ENCODE measurements at places on chromosomes 4 and X.

GRCh38 chr4:47145630-47146029 is 114.3 kb downstream of the GABRB1 start:
- DNase-seq, result no peak

- no peak for DNase-seq
Measured at GRCh38 chr4:183266371-183266770, 53.7 kb downstream of the CLDN22 start.

DNA sequence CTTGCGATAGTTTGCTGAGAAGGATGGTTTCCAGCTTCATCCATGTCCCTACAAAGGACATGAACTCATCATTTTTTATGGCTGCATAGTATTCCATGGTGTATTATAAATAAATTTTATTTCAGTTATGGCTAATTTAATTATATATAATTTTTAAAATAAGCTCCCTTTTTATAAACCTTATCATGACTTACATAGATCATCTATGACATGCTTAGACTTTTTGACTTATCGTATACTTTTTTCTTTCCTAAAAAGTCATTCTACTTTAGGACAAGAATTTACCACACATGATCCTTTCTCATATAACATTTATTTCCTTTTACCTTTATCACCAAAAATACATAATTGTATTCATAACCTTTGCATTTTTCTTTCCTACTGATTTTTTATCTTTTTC is 376.5 kb downstream of the CCSER1 start:
- no peak for DNase-seq

- no peak for DNase-seq
Measured at GRCh38 chr4:24260133-24260715, 324.1 kb downstream of the DHX15 start.

DNA sequence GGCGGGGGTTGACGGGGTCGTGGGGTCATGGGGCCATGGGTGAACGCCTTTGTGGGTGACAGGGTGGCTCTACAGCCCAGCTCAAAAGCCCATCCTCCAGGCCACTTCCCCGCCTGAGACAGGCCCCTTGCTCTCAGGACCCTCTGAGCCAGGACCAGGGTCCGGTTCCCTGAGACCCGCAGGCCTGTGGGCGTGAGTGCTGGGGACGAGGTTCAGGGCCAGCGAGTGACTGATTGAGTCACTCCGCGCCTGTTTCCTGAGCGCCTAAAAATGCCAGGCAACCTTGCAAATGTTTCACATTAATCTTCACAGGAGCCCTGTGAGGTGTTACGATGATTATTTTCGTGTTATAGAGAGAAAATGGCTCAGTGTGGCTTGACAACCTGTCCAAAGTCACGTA is 97.8 kb downstream of the ZNF674 start:
- DNase-seq, result no peak

DNA sequence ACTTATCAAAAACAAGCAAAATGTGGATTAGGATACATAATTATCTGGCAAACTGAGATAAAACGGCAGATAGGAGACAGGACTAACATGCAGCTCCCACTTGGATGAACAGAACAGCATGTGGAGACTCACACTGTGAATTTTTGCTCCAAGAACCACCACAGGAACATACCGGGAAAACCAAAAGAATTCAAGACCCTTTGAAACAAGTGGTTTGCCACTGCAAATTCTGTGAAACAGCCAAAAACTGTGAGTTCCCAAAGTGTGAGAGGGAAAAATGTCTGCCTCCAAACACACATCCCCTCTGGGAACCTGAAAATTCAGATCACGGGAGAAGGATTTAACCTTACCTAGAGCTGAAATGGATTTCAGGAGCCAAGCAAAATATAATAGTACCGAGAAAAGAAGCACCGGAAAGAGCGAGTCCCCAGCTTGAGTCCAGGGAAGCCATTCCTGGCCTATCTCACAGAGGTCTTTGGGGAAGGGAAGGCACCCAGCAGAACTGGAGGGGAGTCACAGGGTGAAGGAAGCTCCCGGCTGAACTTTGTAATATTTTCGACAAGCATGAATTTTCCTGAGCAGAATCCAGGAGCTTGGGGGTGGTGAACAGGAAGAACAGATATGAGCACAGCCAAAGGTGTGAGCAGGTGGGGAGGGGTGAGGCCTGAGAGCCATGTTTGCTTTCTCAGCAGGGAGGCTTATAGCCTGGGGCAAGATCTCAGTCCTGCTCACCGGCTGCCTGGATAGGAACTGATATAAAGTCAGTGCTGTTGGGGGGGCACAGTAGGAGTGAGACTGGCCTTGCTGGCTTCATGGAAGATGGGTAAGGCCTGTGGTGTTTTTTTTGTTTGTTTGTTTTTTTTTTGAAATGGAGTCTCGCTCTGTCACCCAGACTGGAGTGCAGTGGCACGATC is 23.9 kb downstream of the MANBA start:
- no peak for DNase-seq

DNA sequence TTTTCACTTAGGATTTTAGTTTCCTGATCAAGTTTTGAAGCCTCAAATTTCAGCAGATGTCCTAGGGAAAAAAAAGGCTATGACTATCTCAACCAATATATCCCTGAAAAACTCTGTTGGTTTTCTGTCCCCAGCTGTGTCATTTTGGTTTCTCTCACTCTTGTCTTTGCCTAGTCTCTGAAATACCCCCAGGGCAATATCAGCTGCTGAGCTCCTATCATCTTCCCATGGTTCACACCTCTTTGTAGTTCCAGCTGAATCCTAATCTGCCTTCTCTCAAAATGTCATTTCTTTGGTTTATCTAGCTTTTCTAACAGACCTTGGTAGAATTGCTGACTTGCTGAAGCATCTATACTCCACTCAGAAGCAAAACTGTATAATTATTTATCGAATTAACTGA is 2370.5 kb downstream of the ARAP2 start:
- DNase-seq, result no peak

GRCh38 chr4:182250446-182250845 is 7.2 kb downstream of the TENM3 start:
- DNase-seq, result no peak

DNA sequence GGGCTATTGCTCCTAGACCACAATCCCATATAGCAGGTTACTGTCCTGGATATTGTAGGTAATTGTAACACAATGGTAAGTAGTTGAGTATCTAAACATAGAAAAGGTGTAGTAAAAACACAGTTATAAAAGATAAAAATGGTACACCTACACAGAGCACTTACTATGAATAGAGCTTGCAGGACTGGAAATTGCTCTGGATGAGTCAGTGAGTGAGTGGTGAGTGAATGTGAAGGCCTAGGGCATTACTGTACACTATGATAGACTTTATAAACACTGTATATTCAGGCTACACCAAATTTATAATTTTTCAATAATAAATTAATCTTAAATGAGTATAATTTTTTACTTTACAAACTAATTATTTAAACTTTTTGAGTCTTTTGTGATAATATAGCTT is 425.7 kb downstream of the PABPC4L start:
- no peak for DNase-seq

- no peak for DNase-seq
Measured at GRCh38 chrX:109312757-109313156, 169.1 kb downstream of the GUCY2F start.

GRCh38 chrX:70525733-70526132 is 81.1 kb downstream of the DLG3 start:
- DNase-seq, result no peak

DNA sequence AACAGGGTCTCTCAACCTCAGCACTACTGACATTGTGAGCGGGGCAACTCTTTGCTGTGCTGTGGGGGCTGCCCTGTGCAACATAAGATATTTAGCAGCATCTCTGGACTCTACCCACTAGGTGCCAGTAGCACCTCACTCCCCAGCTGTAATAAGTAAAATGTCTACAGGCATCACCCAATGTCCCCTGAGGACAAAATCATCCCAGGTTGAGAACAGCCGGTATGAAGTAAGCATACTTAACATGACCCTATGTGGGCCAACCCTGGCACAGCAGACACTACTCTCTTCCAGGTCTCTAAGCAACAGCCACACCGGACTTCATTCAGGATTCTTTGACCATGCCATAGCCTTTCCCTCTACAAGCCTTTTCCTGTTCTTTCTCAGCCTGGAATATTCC is 10.5 kb upstream of the MGST2 start:
- DNase-seq, result no peak

GRCh38 chrX:153321381-153322124 is at the start of gene PNMA6F:
PNMA6F (minus strand) TSS chrX:153321767; CDS start chrX:153320674, 1,093 bp downstream.
- no peak for DNase-seq

DNA sequence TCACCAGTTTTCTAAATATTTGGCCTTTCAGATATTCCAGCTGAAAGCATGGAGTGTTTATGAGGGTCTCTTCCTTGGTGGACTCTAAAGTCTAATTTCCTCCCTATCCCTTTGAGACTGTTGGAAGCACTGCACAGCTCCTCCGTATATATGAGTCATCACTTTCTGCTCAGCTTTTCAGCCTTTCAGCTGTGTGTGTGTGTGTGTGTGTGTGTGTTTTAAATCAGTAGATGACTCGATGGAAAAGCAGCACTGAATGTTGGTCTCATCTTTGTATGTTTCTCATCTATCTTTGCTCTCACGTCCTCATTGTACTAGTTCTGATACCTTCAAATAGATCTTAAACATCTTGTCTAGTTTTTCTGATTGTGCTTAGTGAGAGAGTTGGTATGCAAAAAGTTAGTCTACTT is 81.6 kb downstream of the ZFX start:
- no peak for DNase-seq

GRCh38 chr4:39719804-39720580 is 22.1 kb downstream of the UBE2K start:
- DNase-seq, result no peak

DNA sequence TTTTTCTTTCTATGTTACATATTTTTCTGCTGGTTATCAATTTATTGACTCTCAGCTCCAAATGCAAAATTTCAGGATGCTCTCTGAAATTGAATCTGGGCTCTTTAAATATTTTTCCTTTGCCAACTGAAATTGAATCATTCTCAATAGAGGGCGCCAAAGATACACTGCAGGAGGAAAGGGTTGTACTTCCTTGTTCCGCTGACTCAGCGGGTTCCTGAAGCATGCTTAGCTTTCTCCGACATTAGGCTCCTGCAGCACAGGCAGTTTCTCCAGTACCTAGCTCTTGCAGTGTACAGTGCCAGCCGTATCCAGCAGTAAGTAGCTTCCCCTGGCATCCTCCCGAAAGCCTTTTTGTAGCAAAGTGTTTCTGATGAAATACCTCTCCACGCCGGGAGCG is 28.8 kb upstream of the CFAP47 start:
- DNase-seq, result no peak

- no peak for DNase-seq
Measured at GRCh38 chr4:67869580-67870190, 14.1 kb downstream of the TMPRSS11D start.

GRCh38 chr4:110106931-110107296 is 91.5 kb downstream of the ELOVL6 start:
- DNase-seq, result no peak

GRCh38 chr4:8164194-8164565 is 5.6 kb upstream of the ABLIM2 start:
- DNase-seq, result no peak

DNA sequence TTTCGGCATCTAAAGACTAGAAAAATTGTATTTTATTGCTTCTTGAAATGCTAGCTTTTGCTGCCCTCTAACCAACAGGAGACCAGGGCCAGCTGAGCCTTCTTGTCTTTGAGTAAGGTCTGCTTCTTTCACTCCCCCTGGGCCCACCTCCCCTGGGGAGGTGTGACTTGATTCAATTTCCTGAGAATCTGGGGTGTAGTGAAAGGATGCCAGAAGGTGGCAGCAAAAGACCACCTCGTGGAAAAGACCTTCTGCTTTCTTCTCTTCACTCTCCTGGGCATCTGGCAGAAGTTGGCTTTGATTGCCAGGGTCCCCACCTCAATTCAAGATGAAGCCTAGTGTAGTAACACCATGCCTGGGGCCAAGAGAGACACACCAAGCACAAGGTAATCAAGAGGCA is 96.5 kb upstream of the MAOA start:
- DNase-seq, result peak; percentile 52

DNA sequence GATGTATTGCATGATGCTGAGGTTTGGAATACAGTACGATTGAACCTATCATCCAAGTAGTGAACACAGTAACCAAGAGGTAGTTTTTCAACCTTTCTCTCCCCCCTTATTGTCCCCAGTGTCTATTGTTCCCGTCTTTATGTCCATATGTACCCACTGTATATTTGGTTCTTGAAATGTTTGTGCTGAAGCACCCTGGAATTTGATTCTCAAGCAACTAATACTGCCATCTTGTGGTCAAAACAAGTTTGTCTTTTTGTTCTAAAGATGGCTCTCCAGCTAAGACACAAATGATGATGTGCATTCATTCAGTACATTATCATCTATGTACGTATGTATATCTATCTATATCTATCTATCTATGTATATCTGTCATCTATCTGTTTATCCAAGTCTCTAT is 33.5 kb upstream of the DCX start:
- DNase-seq, result no peak

- no peak for DNase-seq
Measured at GRCh38 chrX:10135561-10136399, 21.0 kb upstream of the CLCN4 start.

DNA sequence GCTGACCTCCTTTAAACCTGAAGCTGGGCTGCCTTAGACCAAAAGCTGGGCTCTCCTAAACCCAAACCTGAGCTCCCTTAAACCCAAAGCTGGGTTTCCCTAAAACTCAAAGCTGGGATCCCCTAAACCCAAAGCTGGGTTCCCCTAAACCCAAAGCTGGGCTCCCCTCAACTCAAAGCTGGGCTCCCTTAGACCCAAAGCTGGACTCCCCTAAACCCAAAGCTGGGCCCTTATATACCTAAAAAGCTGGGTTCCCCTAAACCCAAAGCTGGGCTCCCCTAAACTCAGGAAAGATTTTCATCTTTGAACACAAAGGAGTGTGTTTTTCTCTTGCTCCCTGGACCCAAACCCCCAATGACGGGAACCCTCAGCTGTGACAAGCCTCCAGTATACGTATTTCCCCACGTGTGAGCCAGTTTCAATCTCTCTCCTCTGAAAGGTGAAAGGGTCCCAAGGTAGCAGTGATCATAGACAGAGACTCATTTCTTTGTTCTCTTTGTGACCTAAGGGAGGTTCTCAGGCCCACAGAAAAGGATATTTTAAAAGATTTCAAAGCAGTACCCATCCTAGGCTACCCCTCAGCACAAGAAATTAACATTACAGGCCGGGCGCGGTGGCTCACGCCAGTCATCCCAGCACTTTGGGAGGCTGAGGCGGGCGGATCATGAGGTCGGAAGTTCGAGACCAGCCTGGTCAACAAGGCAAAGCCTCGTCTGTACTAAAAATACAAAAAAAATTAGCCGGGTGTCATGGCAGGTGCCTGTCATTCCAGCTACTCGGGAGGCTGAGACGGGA is 31.3 kb upstream of the ASMTL start:
- DNase-seq, result peak; percentile 62

DNA sequence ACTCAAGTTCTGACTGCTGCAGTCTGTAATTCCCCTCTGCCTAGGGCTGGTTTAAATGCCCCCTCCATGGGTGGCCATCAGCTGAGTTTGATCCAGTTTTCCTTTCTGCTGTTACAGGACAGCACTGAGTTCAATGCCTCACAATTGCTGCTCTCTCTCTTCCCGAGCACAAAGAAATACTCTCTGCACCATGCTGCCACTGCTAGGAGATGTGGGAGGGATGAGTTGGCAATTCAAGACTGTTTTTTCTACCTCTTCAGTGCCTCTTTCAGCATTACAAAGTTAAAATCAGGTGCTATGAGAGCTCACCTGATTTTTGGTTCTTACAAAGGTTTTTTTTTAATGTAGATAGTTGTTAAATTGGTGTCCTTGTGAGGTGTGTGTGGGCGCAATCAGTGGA is 24.3 kb downstream of the CYSLTR1 start:
- DNase-seq, result no peak
